Midbrain (tissue), 1 donor: ENCODE measurements at places on chromosomes 3 and 15.

- DNase-seq, result no peak
Observed at GRCh38 chr3:128190501-128190900, 37.2 kb downstream of the EEFSEC start.

- no peak for DNase-seq
Observed at GRCh38 chr3:146072824-146073223, 88.2 kb downstream of the PLOD2 start.

GRCh38 chr15:42084465-42085235 lies 9.7 kb downstream of the PLA2G4D start:
- DNase-seq, result peak; percentile 45

DNA sequence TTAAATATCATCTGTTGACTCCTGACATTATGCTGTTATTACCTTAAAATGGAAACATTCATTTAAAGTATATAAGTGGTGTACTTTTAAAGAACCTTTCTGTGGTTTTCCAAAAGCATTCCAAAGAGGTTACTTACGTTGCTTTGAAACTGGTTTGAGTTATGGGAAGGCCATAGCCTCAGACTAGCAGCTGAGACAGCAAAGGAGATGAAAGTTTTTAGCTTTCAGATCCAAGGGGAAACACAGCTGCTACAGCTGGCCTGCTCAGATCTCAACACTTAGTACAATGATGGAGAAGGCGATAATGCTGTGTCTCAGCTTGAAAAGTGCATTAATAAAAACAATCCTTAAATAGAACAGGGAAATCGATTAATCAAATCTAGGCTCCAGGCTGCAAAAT lies 921.1 kb downstream of the ROBO1 start:
- no peak for DNase-seq

GRCh38 chr3:59472541-59472940 lies 422.7 kb upstream of the CFAP20DC start:
- no peak for DNase-seq

DNA sequence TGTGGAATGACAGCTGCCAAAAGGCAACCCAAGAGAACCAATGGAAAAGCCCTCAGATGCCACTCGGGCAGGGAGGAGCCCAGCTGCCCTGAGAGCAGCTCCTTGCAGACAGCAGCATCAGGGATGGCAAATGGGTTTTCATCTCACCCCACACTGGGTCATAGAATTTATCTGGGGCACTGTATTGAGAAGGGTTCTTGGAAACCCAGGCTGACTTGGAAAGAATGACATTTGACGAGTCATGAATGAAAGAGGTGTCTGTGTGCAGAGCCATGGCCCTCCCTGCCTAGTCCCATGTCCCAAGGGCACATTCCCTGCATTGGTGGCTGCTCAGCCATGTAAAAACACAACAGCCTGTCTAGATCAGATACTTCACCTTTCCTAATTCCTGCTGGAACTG lies 157.9 kb upstream of the BHLHE40 start:
- no peak for DNase-seq

GRCh38 chr3:42036483-42036823 lies 54.7 kb upstream of the TRAK1 start:
- DNase-seq, result no peak

- DNase-seq, result no peak
Observed at GRCh38 chr3:35549690-35550089, 89.6 kb upstream of the ARPP21 start.

DNA sequence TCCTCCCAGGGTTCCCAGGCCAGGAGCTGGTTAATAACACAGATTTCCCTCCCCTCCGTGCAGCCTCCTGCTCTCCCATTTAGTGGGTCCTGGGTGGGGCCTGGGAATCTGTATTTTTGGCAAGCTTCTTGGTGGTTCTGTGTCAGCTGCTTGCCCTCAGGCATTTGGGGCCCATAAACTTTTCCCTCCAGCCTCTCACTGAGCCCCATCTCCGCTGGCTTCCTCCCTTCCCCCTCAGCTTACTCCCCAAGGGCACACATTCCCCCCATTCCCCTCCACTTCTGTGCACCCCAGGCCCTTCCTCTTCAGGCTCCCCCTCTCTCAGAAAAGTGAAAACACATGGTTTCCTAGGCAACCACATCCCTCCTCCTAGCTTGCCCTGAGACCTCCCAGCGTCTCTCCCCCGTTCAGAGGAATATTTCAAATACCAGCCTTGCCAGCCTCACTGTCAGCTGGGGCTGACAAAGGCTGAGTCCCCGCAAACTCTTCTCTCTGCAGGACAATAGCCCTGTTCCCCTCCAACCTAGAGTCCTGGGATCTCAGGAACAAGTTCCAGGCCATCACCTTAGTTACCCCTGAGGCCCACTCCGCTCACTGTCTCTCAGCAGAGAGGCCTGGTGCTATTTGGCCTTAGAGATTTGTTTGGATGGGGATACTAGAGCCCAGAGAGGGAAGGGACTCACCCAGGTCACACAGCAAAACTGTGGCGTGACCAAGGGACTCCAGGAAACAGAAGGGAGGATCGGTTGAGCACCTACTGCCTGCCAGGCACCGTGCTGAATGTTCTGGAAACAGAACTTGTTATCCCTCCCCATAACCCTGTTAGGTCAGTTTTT lies 44.6 kb upstream of the SMAD6 start:
- no peak for DNase-seq

DNA sequence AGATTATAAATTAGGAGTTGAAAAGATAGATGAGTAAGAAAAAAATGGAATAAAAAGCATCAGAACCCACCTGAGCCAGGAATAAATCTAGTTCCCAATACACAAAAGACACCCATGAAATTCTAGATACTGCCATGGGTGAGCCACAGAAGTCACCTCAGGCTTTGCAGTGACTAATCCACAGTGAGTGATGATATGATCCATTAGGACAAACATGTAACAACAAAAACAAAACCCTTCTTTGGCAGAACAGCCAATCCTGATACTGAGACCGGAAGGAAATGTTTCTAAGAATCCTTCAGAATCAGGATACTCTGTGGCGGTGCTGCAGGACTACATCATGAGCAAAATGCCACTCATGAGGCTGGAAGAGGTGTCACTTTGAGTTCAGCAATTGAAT lies 15.0 kb upstream of the MINDY4B start:
- no peak for DNase-seq

GRCh38 chr3:23303601-23304217 lies 100.6 kb downstream of the UBE2E2 start:
- DNase-seq, result no peak

GRCh38 chr15:44295750-44296431 lies 7.4 kb downstream of the GOLM2 start:
- no peak for DNase-seq

- DNase-seq, result no peak
Observed at GRCh38 chr3:3599016-3599415, 200.2 kb upstream of the LRRN1 start.

- no peak for DNase-seq
Observed at GRCh38 chr15:27454281-27455075, 483.5 kb downstream of the GABRG3 start.

DNA sequence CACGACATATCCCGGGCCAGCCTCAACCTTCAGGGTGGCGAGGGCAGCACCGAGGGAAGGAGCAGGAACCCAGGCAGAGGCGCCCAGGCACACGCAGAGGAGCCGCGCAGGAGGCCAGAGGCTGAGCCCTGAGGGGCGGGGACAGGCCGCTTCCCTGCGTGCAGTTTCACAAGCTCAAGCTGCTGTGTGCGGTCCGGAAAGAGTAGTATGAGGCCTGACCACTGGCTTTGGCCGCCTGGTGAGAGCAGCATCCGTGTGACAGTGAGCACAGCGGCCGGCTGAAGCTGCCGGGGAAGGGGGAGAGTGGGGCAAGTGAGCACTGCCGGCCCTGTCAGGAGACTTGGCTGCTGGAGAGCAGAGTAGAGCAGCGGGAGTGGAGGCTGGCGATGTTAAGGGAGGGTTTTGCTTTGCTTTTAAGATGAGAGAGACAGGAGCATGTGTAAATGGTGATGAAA lies 8.7 kb downstream of the ZDHHC19 start:
- no peak for DNase-seq

- DNase-seq, result no peak
Observed at GRCh38 chr3:156160647-156161046, 40.3 kb downstream of the KCNAB1 start.

DNA sequence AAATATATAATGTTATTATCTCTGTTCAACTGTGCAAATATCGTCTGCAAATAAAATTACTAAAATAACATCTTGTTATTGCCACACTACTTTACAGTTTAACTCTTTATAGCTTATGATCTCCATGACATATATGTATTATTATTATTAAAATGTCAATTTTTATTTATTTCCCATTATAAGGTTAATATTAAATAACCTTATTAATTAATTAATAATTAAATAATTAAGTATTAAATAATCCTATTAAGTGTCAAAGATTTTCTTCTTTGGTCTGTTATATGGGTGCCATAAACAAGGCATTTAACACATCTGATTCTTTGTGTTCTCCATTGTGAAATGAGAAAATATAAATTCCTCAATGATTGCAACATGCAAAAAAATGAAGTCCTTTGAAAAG lies 10.0 kb downstream of the BCHE start:
- DNase-seq, result no peak

DNA sequence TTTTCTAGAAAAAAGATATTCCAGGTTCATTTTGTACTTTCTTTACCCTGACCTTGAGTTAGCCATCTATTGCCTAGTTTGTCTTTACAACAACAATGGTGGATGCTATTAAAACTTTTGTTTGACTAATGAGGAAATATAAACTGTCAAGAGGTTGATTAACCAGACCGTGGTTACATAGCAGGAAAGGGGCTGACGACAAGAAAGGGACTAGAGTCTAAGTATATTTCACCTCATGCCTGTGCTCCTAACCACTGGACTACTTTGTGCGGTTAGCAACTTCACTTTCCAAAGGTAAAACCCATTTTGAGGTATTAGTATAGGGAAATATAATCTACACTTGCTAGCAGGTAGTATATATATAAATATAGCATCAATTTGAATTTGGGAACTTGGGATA lies 327.1 kb downstream of the SATB1 start:
- no peak for DNase-seq

- peak; percentile 85 for DNase-seq
Observed at GRCh38 chr15:29805043-29805707, 17.1 kb downstream of the TJP1 start.

DNA sequence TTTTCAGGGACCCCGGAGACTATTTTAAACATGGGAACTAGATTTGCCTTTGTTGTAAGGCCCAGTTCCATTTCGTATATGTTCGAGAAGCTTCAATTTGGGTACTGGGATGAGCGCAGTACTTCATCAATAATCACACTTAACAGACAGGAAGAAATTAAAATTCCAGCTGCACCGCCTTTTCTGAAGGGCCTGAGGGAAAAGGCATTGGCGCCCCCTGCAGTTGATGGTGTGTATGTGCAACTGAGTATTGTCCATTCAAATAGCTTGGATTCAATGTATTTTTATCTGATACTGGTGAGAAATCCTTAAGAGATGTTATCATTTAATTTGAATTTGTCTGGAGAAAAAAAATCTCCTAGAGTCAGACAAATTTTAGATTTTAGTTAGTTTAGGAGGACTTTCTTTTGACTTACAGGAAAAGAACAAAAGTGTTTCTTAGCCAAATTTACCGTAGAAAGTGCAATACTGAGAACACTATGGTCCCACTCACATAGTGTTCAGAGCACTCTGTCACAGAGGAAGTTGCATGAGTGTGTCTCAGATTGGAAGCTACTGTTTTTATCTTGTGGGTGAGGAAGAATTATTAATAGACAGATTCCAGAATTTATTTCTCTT lies 5.4 kb upstream of the ALDH1A2 start:
- DNase-seq, result peak; percentile 67

DNA sequence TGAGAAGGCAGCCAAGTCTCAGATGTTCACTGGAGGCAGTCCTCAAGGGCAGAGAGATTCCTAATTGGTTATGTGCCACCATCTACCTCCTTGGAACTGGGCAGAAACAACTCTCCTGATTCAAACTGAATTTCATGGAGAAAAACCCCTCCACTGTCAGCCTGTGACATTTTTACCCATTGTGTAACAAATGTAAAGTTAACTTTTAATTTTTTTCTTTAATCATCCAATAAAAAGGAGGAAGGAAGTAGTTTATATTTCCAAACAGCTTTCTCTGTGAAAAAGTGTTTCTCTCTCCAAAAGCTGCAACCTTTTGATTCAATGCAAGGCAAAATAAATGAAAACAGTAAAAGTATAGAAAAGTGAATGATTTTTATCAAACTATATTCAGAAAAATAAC lies 510 bp upstream of the COLQ start:
- DNase-seq, result no peak

- DNase-seq, result no peak
Observed at GRCh38 chr15:91947293-91947679, 93.8 kb downstream of the SLCO3A1 start.

DNA sequence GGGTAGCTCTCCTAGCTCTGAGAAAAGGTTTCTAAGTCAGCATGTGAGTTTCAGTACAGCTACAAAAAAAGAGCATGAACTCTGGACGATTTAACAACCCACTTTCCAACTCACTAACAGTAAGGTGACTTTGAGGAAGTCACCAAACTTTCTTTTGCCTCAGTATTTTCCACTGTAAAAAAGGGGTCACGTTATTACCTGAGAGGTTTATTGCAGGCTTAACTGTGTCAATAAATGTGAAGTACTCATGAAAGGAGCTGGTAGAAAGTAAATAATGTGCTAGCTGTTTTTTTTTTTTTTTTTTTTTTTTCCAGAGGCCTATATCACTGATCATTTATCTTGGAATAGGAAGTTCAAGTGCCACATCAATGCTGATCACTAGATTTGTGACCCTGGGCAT lies 89.3 kb downstream of the PLSCR2 start:
- DNase-seq, result no peak

GRCh38 chr15:82709421-82710207 lies at the start of gene AP3B2:
Gene AP3B2, minus strand, starts transcription at chr15:82709875. Its CDS starts 169 bp downstream, at chr15:82709706.
- DNase-seq, result peak; percentile 67

DNA sequence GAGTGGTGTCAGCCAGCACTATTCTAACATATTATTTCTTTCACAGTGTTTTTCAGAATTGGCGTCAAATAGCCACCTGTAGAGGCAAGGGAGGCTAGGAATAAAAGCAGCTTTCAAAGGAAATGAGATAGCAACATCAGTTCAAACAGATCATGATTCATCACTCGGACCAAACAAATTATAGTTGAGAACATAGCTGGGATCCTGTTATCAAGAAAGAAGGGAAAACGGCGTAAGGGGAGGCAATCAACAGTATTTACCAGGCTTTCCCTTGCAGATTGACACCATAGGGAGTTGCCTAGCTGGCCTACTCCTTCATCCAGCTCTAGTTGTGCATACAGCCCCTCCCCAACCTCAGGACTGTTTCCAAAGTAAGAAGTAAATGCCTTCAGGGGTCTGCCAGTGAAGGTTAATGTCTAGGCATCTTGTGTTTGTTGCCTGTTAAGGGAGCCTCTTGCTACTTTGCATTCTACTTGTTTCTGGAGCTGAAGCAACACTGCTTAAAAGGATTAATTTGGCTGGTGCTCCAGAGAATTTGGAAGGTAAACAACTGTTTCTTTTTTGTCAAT lies 286.5 kb downstream of the NSUN3 start:
- no peak for DNase-seq

- no peak for DNase-seq
Observed at GRCh38 chr3:131561511-131561910, 58.7 kb upstream of the MRPL3 start.
